ENCODE measurements at places on chromosomes 13 and 19.

DNA sequence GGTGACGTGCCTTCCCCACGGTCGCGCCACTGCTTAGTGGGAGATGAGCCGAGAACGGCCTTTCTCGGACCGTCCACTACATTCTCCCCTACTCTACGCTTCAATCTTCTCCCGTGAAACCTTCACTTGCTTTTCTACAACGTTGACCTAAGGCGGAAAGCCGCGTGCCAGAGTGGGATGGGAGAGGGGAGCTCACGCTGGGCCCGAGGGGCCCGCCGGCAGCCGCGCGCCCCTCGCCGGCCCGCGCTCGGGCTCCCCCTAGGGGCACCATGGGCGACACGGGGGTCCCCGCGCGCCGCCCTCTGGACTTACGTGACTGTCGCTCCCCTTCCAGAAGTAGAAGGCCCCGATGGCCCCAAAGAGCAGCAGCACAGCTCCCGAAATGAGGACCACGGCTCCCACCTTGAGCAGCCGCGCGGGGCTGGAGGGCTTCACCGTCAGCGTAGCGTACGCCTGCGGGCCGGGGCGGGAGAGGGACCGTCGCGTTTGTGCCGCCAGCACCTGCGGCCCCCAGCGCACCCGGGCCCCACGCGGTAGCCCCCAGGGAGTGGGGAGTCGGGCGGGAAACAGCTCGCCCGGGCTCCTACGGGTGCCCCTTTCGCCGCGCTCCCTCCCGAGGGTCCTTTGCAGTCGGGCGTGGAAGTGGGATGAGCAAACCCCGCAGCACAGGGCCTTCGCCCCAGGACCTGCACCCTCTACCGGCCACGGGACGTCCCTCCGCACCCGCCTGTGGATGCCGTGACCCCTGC, 727 bp downstream of the CNMD start:
- DNase-seq = no peak

DNA sequence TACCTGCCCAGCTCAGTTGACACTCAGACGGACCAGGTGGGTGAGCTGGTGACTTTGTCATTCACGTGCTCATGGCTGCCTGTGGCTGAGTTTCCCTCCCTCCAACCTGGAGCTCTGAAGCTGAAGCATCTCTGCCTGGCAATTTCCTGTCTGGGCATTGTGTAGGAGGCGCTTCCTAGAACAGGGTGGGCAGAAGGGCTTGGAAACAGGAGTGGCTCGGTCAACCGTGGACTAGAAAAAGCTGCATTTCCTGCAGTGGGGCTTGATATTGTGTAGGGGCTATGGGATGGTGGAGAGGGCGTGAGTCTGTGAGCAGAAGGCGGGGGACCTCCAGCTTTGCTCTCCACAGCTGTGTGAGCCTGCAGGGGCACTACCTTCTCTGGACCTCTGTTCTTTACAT, 278.3 kb downstream of the TEX29 start:
- no peak for DNase-seq

DNA sequence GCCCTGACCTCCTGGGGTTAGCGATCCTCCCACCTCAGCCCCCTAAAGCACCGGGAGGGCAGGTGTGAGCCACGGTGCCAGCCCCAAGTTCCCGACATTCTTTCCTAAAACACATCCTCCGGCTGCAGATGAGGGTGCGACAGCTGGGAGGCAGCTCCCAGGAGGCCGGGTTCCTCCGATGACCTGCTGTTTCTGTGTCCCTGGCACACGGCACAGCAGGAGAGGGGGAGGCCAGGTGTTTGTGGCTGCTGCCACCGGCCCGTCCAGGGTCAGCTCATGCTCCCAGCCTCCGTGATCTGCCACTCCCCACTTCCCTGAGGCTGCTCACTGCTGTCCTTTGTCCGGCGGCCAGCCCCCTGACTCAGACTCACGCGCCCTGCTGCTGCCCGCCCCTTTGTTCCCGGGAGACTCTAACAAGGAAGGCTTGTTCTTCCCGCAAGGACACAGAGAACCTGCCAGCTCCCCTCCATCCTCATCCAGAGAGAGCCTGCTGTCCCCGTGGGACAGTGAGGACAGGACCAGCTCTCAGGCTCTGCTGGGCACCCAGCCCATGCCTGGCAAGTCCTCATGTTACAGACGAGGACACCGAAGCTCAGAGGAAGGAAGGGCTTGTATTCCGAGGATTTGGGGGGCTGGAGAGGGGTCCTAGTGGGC, 10.6 kb upstream of the MADCAM1 start:
- no peak for DNase-seq

- no peak for DNase-seq
Observed at GRCh38 chr19:47419030-47419783, at the start of gene MEIS3. MEIS3 (minus strand) TSS chr19:47419527; CDS start chr19:47419081, 446 bp downstream.

DNA sequence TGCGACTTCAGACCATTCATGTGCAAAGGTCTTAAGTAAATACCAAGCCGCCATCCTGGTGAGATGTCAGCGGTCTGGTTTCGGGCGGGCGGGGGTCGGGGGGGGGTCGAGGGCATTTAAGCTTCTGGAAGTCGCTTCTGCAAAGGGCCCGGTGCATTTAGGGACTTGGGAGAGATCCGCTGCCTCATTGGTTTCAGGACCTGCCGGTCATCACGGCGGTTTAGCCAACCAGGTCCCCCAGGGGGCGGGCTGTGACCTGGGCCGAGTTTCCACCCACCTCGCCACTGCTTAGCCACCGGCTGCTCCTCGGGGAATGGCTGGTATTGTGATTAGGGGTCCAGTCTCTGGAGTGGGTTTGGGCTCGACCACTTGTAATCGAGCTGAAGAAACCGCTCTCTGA, 7.8 kb downstream of the ANKLE1 start:
- DNase-seq = peak; percentile 60

DNA sequence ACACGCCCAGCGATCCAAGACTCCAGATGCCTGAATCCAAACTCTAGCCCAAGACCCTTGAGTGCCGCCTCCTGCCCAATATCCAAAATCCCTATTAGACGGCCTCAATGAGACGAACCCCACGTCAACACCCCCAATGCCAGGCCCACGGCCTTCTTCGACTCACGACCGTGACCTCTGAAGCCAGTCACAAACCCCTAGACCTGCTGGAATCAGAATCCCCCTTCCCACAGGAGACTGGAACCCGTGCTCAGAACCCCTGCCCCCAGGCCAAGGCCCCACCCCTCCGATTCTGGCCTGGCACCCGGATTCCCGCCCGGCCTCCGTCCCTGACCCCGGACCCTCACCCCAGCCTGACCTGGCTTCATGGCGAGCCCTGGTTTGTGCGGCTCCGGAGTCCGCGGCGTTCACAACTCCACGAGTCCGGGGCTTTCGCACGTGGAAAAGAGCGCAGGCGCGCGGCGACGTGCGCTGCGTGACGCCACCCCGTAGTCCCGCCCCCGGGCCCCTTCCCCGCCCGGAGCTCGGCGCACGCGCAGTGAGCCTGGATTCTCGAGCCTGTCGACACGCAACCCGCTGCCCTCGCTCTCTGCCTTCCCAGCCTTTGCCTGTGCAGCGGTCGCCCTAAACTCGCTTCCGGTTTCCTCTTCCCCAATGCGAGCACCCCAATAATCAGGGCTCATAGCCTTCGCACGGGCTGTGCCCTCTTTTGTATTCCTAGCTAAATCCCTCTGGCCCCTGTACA, at the start of gene FBL:
Gene FBL, minus strand, starts transcription at position 447 of the 745 bp plus-strand sequence. Its CDS starts 79 bp downstream, at position 368.
- peak; percentile 97 for DNase-seq

- no peak for DNase-seq
Observed at GRCh38 chr13:113288880-113289279, 8.2 kb upstream of the LAMP1 start.
